CD4-positive, alpha-beta T cell treated with Interleukin-1 beta for 1 hour (primary cell): ENCODE measurements at places on chromosomes 13 and 19.

DNA sequence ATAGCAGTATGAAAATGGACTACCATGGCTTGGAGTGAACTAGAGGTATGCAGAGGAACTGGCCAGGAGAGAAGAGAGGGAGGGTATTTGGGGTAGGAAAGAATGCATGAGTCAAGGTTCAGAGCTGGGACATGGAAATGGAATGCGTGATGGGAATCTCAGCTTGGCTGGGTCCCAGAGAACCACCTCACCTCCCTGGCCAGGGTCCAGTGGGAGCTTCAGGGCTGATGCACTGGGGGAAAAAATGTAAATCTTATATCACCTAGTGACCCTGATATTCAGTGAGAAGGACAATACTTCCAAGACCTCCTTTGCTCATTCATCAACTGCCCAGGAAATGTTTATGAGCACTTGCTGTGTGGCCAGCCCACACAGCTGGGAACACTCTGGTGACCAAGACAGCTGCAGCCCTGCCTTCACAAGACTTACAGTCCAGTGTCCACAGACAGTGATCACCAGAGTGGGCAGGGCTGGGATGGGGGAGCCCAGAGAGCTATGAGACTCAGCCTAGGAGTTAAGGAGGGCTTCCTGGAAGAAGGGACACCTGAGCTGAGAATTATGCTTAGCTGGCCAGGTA lies 12.8 kb downstream of the IGSF23 start:
- DNase-seq = no peak

GRCh38 chr19:17116996-17117702 lies 41.6 kb downstream of the MYO9B start:
- DNase-seq = no peak

DNA sequence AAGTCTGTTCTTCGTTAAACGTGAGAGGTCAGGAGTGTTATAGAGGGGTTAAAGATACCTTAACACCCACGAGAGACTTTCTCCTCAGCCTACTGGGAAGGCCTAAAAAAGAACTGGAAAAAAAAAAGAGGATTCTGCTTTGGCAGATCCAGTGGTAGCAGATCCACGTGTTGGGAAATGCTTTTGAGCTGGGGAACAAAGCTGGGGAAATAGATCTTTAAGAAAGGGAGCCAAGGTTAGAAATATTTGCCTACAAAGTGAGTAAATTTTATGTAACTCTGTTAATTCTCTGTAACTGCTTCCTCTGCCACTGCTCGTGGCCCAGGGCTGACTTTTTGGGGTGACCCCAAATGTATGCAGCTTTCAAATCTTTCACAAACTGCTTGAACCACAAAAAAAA lies 11.7 kb downstream of the RFX2 start:
- no peak for DNase-seq

DNA sequence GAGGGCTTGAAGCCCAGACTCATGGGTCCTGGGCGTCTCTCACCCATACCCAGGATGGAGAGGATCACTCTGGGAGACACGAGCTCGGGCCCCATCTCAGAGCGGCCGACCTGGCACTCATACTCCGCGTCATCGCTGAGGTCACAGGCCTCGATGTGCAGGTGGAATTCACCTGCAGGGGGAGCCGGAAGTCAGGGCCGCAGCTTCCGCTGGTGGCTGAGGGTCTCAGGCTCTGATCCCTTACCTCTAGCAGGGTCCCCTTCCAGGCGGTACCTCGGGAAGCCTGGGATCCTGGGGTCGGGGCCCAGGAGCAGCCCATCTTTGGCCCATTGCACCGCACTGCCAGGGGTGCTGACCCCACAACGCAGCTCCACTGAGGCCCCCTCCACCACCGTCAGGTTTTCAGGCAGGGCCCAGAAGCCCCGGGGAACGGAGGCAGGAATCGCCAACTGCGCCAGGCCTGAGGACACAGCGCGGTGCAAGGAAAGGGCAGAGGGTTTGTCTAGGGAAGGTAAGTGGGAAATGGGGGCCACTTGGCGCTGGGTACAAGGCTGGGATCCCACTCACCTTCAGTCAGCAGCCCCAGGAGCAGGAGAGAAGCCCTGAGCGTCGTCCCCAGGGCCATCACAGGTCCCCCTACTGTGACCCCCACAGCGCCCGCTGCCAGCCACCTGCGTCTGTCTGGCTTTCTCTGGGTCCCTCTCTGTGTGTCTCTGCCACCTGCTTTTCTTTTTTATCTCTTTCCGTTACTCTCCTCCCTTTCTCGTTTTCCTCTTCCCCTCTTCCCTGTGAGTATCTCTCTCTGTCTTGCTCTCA lies 883 bp downstream of the NPHS1 start:
- peak; percentile 23 for DNase-seq

- no peak for DNase-seq
Observed at GRCh38 chr13:27535546-27535945, 84.8 kb downstream of the LNX2 start.

DNA sequence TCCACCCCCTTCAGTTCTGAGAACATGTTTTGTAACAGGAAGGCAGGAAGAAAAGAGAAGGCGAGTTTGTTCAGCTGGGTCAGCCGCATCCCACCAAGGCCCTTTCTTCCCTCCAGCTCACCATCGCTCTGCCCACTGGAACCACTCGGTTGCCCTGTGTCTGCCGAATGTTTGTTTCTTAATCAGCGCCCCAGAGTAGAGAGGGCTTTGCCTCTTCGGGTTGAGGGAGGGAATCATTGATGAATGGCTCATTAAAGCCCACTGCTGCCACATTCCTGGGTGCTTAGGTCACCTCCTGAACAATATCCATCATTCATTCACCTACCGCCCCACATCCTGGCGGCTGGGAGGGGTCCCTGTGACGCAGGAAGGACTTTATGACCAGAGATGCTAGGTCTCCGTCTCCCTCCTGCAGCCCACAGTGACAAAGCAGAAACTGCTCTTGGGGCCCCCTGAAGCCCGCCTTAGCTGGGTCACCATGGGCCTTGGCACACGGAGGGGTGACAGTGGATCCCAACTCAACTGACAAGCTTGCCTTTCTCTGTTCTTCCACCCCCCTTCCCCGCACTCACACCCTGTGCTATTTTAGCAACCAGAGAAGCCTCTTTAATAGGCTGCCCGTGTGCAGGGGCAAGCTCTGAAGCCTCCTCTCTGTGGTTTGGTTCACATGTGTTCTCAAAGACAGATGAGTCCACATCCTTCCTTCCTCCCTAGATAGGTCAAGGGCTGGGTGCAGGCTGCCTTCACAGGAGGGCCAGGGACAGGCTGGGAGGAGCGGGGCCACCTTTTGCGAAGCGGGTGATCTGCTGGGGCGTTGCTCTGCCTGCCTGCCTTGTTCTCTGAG lies 46.2 kb downstream of the ACTN4 start:
- DNase-seq = peak; percentile 69

GRCh38 chr13:47665043-47665442 lies 336.0 kb downstream of the SUCLA2 start:
- DNase-seq = no peak

DNA sequence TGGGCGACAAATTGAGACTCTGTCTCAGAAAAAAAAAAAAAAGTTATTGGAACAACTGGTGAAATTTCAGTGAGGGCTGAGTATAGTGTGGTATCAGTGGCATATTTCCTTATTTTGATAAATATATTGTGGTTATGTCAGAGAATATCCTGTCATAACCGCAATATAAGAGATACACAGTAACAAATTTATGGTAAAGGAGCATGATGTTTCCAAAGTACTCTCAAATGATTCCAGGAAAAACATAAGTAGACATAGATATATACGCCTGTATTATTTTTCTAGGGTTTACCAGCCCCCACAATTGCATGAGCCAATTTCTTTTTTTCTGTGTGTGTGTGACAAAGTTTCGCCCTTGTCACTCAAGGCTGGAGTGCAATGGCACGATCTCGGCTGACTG lies 5.7 kb upstream of the C5AR1 start:
- no peak for DNase-seq

DNA sequence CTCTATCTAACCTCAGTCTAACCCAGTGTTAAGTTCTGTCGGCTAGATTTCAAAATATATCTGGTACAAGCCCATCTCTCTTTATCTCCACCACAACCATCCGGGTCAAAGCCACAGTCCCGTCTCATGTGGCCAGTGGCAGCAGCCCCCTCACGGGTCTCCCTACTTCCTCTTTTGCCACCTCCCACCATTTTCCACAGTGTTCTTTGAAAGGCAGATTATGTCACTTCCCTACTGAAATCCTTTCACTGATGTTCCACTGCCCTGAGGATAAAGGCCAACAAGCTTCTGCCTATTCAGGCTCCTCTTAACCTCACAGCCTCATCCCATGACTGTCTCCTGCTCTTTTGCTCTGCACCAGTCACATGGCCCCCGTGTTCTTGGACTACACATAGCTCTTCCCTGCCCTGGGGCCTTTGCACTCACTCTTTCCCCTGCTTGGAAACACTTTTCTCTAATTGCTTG lies 117.2 kb downstream of the UBL3 start:
- DNase-seq = no peak

DNA sequence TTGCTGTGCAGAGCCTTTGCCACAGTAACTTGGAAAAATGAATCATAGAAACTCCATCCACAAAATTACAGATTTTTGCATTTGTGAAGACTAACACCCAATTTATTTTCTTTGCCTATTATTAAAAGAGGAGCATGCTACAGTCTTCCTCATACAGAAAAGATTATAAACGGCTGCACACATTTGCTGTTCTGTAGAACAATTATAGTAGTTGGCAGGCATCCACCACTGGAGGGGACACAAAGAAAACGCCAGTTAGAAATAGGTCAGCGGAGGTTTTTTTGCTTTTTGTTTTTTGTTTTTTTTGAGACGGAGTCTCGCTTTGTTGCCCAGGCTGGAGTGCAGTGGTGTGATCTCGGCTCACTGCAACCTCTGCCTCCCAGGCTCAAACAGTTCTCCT lies 51.6 kb downstream of the SACS start:
- DNase-seq = no peak

GRCh38 chr13:74466020-74466419 lies 331.8 kb upstream of the KLF12 start:
- no peak for DNase-seq

- DNase-seq = no peak
Observed at GRCh38 chr19:13077240-13077639, 25.4 kb downstream of the LYL1 start.

GRCh38 chr13:52793515-52794061 lies 54.0 kb upstream of the CNMD start:
- no peak for DNase-seq

DNA sequence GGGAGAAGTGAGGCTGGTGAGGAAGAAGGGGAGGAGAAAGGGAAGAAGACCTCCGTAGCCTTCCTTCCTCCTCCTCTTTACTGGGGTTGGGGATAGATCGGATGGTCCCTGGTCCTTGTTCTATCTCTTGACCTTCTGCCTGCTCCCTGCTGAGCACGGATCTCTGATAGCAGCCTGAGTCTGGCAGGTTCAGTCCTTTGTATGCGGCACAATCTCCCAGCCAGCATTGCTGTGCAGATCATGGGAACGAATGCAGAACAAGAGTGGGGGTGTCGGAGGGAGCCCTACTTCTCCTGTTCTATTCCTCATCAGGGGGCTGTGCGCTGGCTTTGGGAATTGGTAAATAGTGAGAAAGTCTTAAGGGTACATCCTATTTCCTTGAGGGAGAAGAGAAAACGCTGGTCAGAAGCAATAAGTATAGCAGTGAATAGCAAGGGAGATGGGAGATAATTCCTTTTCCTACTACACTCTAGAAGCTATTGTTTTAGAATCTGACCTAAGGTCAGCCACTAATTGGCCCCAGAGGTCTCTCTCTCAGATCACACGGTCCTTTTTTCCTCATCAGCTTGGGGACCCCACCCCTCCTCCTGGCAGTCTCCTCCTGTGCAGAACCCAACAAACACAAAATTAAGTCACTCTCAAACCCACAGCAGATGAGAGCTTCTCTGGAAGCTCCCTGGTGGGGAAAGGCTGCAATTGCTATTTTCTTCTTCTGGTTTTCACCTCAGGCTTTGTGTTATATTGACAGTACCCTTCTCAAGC lies 41.0 kb downstream of the KL start:
- DNase-seq = no peak

DNA sequence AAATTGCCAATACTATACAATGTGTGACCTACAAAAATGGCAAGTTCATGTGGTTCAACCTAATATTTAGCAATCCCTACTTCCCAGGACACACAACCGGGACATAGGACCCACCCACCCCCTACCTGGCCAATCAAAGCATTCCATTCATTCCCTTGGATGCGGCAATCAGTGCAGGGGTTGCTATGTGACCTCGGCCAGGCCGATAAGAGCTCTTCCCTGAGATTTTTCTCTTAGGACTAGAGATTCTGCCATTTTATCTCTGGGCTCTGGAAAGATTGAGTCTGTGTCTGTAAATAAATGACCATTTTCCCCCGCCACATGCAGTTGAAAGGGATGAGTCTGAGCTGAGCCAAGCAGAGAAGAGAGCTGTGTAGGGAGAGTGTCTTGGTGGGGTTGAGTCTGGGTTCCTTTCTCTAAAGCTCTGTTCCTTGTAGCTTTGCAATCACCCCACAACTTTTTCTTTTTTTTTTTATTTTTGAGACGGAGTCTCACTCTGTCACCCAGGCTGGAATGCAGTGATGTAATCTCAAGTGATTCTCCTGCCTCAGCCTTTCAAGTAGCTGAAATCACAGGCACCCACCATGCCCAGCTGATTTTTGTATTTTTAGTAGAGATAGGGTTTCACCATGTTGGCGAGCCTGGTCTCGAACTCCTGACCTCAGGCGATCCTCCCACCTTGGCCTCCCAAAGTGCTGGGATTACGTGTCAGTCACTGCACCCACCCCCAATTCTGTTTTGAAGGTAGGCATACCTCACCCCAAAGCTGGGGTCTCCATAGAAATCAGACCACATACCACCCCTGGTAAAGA lies 7.4 kb downstream of the IFNL1 start:
- DNase-seq = no peak

DNA sequence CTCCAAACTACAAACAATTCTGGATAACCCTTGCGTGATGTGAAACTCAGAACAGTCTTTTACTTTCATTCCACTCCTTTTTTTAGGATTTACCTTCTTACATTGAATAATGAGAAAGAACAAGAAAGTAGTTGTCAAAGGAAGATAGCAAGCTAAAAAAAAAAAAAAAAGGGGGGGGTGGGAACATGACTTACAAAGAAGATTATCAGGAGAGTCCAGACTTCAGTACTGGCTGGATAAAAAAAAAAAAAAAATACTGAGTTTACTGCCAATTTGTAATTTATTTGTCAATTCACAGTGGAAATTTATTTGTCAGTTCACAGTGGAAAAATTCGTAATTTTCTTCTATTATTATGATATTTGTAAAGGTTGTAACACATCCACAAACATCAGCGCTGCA lies 792.4 kb upstream of the SLITRK5 start:
- DNase-seq = no peak

GRCh38 chr13:112964971-112965492 lies 4.0 kb upstream of the MCF2L start:
- no peak for DNase-seq

- no peak for DNase-seq
Observed at GRCh38 chr13:113023694-113024430, 54.8 kb downstream of the MCF2L start.
